ENCODE measurements at places on chromosomes 11 and 22. TPM values are rescaled to one million over a fixed set of nuclear protein-coding genes. Genes with fewer than 3 reads are reported as not detected.

TMEM191B gene
- total RNA-seq = not detected

CDC42EP2 gene
- 7.1 TPM for total RNA-seq

C11orf65 gene
- total RNA-seq = 0.24 TPM

NRGN gene
- total RNA-seq = 1.9 TPM

RAB1B gene
- total RNA-seq = 161 TPM

SLC22A9 gene
- not detected for total RNA-seq

DNA sequence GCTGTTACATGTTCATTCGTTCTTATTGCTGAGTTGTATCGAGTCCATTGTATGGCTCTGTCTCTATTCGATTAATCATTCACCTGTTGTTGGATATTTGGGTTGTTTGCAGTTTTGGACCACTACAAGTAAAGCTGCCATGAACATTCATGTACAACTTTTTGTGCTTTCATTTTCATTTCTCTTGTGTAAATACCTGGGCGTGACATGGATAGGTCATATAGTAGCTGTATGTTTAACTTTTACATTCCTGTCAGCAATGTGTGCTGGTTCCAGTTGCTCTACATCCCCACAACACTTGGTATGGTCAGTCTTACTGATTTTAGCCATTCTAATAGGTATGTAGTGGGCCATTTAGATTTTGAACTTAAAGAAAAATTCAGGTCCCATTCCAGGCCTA is 194.2 kb upstream of the PLET1 start:
- no peak for DNase-seq

DNA sequence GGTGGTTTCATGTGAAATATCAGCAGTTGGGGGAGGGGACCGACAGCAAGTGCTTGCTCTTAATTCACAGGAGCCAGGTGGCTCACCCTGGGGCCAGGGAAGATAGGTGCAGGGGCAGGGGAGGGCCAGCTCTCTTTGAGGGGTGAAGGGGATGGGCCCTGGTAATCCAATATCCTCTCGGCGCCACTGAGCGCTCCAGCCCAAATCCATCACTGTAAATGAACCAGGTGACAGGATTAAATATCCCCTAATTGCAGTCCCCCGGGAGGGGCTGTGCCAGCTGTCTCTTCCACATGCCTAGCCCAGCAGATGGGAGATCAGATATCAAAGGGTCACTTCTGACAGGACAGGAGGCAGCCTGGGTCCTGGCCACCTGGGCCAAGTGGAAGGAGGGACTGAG is 531.8 kb upstream of the CADM1 start:
- no peak for DNase-seq

DNA sequence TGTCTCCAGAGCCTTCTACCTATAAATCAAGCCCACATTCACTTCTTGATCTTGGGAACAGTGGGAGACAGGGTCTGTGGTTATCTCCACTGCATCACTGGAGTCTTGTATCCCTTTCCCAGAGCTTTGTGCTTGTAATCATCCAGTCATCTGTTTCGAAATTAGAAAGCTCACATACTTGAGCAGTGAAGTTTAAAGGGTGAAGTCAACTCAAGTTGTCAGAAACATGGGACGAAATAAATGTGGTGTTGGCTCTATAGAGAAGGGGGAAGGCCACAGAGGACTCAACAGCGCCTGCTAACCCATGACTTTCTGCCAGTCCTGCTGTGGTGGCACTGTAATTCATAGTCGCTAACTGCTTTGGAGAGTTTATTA is 197.5 kb downstream of the DBX1 start:
- DNase-seq = no peak

DNA sequence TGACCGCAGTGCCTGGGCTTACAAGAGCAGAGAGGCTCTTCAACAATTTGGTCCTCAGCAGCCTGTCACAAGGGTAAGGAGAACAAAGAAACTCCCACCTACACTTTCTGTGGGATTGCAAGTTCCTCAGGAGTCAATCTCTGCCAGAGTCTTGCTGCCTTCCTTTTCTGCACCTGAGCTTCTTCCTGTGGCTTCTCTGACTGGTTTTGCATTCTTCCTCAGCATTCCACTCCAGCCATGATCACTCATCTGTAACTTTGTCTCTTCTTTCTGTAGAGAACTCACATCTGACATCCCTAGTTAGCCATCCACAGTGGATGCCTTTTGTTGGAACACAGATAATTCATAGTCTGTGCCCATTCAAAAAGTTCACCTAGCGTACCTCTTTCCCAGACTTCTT is 14.2 kb upstream of the OR6A2 start:
- no peak for DNase-seq

DNA sequence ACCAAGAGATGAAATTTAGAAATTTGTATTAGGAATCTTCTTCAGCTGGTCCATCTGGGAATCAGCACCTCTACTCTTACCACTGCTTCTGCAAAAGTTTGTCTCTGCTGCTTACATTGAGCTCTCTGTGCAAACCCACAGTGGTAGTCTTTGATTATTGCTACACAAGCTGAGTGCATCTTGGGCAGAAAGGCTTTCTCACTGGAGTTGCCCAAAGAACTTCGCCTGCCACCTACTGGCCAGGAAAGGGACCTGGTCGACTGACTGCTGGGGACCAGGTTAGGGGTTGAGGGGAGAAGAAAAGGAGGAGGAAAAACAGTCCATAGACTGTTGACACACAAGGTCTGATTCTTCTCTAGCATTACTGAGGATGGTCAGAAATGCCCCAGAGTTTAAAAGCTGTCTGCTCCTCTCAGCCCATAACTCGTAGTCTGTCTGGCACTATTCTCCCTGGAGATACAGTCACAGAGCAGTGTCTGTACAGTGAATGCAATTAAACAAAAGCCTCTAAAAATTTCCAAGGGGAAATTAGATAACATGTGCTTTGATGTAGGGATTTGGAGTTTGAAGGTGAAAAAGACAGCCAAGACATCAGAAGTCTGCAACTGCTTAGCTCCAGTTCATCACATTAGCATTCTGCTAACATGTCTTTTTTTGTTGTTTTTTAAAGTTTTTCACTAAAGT is 215.0 kb upstream of the CTSC start:
- peak; percentile 42 for DNase-seq

DNA sequence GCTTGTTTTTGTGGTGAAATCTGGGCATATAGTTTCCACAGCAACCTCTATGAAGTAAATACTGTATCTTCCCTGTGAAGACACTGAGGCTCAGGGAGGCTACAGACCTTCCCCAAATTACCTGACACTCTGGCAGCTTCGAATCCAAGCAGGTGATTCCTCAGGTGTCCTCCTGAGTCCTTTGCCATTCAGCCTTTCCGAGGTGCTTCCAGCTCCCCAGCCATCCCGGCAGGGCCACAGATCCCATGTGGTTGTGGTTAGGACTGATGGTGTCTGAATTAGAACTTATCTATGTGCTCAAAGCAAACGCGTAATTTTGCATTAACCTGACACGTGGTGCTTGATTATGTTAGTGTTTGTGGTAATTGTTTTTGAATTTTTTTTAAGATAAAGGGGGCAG is 785.6 kb downstream of the BRD1 start:
- no peak for DNase-seq

DNA sequence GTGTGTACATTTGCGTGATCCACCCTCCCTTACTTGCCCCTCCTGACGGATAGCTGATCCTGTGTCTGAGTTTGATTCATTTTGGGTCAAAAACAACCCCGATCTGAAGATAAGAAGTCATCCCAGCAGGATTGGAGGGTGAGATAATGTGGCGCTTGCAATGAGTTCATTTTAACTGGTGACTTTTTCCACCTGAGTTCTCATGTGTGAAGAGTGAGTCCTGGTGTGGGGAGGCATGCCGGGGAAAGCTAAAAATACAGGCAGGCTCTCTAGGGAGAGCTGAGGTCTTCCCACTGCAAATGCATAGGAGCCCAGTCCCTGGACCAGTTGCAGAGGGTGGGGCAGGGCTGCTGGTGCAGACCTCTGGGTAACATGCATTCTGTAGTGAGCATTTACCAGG is 35.7 kb upstream of the ELF5 start:
- no peak for DNase-seq

- no peak for DNase-seq
Measured at GRCh38 chr22:26945565-26945964, 288.2 kb downstream of the MIAT start.

GRCh38 chr22:46996595-46997310 is 234.3 kb downstream of the TBC1D22A start:
- no peak for DNase-seq

Measured in RPMI7951 (cell line).